CD4-positive, alpha-beta T cell treated with Interleukin-1 beta for 1 hour (primary cell): ENCODE measurements at places on chromosomes 16 and 17.

DNA sequence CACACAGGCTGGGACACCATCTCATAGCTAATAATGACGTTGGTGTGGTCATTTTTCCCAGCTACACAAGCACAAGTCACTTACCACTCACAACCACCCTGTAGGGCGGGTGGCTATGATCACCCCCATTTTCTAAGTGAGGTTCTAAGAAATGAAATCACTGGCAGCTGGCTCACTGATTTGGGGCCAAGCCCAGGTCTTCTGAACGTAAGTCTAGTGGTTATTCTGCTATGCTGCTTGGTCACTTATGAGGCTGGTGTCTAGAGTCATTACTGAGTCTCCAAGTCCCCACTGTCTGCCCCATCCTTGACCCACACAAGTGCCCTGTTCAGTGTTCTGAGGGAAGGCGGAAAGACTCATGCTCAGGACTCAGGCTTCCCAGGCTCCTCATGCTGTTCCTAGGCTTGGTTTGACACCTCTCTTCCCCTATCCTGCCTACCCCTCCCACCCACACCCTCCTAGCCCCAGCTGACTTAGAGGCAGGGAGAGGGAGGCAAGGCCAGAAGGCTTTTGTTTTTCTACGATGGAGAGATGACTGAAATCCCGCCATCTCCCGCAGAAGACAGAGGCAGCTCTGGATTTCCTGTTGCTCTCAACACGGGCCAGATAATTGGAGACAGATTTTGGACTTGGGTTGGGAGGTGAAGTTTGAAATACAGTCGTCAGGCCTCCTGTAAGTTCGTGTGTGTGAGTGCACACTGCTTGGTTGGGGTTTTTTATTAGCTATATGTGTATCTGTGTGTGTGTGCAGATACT is 32.2 kb downstream of the FZD2 start:
- no peak for DNase-seq

GRCh38 chr16:24349320-24349719 is 93.2 kb downstream of the CACNG3 start:
- no peak for DNase-seq

DNA sequence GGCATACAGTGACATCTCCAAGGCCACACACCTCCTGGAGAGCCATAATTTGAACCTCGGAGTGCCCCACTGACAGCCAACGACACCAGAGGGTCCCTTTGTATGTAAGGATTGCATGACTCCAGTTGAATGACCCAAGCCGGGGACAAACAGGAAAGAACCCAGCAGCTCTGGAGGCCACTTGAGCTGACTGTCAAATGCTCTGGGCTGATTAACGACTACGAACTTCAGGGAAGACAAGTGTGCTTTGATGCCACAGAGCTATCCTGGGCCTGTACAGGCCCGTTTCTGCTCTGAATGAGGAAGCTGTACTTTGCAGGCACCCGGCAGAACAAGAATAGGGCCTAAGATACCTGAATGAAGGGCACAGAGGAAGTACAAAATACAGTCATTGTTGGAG is 404.6 kb downstream of the SLC39A11 start:
- no peak for DNase-seq

- no peak for DNase-seq
Measured at GRCh38 chr17:71447644-71448043, 673.2 kb upstream of the SOX9 start.

DNA sequence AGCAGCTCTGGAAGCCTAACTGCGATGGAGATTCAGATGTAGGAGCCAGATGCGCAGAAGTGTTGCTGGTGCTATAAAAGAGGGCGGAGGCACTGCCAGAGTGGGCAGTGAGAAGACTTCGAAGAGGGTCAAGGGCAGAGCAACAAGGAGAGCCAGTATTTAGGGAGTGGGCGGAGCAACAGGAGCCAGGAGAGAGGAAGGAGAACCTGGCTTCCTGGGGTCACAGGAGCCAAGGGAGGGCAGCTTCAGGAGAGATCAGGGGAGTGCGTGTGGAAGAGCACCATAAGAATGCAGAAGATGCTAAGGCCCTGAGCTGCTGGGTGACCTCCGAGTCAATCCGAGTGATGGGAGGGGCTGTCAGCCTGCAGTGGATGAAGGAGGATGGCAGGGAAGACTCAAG is 14.4 kb upstream of the MRPS23 start:
- DNase-seq: no peak

DNA sequence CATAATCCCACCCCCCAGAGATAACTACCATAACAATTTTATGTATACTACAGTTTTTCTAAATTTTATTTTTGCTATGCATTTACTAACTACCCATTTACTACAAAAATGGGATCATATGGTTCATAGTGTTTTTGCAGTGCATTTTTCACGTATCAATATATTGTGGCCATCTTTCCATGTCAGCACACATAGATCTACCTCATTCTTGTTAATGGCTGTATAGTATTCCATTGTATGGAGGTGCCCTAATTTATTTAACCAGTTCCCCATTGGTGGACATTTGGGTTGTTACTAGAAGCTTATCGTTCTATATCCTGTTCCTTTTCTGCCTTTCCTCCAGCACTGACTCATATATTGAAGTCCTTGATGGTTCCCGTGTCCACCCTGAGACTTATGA is 22.7 kb downstream of the PROCA1 start:
- no peak for DNase-seq

DNA sequence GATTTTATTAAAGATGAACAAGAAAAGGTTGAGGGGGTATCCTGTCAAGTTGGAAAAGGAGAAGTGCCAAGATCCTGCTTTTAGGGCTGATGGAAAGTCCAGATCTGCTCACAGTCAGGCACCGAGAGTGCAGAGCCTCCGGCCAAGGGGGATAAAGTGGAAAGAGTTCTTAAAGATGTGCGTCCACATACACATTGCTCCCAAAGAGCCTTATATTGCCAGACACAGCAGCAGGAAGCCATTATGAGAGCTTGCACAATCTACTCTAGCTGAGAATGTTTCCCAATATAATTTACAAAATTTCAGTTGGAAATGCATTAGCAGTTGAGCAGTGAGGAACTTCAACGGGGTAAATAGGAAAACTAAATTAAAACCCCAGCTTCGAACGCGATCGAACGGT is 95.6 kb downstream of the SALL1 start:
- DNase-seq: no peak

DNA sequence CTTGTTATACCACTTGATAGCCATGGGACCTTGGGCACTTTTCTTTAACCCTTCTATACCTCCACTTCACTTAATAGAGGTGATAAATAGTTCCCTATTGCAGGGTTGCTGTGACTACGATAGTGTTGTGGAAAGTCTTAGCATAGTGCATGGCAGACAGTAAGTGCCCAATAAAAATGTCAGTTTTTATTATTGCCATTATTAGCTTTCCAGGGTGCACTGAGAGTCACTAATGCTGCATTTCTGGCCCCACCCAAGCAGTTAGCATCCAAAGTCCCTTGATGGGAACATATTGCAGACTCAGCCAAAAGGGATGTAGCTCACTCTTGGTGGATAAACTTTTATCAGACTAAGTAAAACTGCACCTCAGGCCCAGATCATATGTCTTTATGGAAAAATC is 41.5 kb upstream of the TEKT3 start:
- no peak for DNase-seq

DNA sequence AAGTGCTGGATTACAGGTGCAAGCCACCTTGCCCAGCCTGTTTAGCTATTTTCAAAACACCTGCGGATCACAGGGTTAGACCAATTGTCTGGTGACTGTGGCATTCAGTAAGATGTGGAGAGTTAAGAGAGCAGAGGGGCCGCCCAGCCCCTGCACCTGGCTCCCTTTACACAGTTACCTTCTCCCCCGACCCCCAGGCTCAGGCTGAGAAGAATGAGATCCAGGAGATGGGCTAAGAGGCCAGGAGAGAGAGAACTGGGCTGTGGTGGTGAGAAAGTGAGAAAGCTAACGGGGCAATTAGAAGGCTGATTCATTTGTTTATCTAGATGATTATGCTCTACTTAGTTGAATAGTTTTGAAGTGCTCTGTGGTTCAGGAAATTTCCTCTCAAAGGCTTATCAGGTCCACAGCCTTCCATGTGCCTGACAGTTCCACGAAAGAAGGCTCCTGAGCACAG is 67.8 kb upstream of the AXIN2 start:
- no peak for DNase-seq

DNA sequence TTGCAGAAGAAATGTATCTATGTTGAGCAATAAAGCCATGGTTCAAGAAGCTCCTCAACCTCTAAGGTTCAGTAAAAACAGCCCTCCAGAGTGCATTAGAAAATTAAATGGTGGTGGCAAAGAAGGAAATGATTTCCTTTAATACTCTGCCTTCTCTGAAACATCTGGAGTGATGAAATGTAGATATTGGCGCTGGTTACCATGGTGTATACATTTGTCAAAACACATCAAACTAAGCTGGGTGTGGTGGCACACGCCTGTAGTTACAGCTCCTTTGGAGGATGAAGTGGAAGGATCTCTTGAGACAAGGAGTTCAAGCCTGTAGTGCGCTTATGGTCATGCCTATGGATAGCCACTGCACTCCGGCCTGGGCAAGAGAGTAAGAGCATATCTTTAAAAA is 6.0 kb downstream of the CAPNS2 start:
- no peak for DNase-seq

DNA sequence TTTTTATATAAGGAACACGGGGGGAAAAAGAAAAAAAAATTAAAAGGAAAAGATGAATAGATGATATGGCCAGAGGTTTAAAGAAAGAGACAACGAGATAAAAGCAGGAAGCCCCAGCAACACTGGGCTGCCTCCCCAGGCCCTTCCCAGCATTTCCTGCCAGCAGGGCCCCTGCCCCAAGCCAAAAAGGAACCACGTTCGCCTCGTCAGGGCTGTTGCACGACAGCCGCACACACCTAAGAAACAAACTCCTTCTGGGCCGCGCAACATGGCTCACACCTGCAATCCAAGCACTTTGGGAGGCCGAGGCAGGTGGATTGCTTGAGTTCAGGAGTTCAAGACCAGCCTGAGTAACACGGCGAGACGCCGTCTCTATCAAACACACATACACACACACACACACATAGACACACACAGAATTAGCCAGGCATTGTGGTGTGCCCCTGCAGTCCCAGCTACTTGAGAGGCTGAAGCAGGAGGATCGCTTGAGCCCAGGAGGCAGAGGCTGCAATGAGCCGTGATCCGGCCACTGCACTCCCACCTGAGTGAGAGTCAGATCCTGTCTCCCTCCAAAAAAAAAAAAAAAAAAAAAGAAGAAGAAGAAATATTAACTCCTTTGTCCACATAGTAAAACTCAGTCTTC is 83.0 kb downstream of the ANKRD11 start:
- no peak for DNase-seq

GRCh38 chr17:27873746-27874145 is 19.4 kb downstream of the LYRM9 start:
- DNase-seq: no peak

- DNase-seq: no peak
Measured at GRCh38 chr17:66485309-66485947, 183.0 kb downstream of the PRKCA start.

DNA sequence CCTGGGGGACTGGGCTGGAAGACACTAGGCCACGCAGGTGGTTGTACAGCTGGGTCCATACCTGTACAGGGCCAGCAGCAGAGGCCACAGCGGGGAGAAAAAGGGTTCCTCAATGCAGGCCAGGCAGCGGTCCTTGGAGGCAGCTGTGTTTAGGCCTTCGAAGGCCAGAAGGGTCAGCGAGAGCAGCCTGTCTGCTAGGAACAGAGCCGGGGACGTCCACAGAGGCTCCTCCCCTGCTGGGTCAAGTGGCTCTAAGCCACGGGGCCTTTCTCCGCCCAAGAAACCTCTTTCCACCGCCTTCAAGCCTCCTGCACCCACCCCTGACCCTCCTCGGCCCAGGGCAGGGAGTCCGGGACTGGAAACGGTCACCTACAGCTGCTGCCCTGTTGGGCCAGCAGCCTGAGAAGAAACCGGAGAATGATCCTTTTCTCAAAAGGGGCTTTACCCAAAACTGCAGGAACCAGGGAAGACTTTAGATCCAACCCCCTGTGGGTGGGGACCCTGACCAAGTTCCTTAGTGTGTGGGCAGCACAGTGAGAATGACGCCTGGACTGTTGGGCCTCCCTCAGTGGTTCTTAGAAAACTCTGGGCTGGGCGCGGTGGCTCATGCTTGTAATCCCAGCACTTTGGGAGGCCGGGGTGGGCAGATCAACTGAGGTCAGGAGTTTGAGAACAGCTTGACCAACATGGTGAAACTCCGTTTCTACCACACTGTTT is 8.4 kb upstream of the SPATA2L start:
- DNase-seq: no peak

- DNase-seq: no peak
Measured at GRCh38 chr16:50234771-50235556, 31.4 kb upstream of the ADCY7 start.

DNA sequence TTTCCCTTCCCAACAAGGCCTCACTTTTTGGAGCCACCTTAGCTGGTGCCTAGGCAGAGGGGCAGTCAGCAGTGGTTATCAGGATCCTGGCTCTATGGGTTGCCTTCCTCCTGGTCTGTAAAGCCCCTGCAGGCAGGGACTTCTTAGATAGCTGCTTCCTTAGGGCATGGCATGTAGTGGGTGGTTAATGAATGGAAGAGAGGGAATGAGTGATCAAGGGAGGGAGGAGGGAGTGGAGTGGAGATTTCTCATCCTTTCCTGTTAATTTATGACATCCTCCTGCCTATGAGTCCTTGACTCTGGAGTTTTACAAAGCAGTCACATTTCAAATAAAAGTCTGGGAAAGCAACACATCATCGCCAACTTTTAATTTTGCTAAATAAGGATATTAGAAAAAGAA is 40.7 kb downstream of the SNX20 start:
- no peak for DNase-seq

DNA sequence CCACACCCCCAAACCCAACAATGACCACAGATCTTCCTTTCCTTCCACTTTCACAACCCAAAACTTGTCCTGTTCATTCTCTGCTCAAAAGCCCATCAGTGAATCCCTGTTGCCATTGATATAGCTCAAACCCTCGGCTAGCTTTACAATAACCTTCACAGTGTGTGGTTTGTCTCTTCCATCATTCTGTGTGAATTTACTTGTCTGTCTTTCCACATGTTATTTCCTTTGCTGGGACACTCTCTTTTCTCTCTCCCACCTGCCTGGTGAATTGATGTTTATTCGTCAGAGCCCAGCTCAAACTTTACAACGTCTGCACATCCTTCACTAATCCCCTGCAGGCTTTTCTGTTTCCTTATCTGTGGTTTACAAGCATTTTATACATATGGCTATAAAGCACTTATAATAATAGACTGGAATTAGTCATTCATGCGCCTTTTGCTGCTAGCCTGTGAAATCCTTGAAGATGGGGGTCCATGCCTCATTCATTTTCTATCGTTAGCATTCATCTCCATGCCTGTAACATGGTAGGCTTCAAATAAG is 114.4 kb downstream of the CDH13 start:
- no peak for DNase-seq

DNA sequence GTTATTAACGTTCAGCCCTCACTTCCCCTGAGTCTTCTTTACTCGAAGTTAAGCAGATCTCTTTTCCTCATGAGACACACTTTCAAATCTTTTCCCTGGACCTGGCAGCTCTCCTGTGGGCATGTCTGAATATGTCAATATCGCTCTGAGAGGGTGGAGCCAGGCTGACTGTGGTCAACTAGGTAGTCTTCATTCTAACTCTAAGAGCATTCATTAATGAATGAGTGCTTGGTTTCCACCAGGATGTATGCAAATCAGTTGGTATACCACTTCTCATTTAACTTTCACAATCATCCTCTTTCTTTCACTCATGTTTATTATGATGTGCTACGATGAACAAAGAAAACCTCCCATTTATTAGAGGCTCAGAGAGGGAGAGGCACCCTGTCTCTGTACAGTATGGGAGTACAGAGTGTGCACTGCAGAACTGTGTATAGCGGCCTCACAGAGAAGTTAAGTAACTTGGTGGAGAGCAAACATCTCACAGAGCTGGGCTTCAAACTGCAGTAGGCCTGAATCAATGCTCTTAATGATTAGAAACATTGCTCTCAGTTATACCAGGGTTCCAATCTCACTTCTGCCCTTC is 39.9 kb downstream of the OTOA start:
- no peak for DNase-seq
